Effector CD4-positive, alpha-beta T cell (primary cell): ENCODE measurements at places on chromosomes 4 and X.
A peak's percentile ranks its signal among the peaks of the same experiment; 100 is the strongest.

DNA sequence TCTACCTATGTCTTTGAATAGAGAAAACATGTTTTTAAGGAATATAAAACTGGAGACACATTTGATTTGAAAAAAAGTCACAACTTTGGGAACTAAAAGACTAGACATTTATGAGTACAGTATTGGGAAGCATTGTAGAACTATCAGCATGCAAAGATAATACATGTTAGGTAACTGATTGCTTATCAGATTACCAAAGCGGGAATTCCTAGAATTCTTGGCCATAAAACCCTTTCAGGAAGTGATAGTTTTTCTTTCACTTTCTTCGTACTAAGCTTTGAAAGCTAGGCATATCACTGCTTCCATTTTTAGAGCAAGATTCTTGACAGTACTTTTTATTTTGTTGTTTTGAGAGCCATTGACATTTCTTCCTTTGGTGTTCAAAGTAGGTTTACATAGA, 646.6 kb upstream of the PITX2 start:
- no peak for DNase-seq

DNA sequence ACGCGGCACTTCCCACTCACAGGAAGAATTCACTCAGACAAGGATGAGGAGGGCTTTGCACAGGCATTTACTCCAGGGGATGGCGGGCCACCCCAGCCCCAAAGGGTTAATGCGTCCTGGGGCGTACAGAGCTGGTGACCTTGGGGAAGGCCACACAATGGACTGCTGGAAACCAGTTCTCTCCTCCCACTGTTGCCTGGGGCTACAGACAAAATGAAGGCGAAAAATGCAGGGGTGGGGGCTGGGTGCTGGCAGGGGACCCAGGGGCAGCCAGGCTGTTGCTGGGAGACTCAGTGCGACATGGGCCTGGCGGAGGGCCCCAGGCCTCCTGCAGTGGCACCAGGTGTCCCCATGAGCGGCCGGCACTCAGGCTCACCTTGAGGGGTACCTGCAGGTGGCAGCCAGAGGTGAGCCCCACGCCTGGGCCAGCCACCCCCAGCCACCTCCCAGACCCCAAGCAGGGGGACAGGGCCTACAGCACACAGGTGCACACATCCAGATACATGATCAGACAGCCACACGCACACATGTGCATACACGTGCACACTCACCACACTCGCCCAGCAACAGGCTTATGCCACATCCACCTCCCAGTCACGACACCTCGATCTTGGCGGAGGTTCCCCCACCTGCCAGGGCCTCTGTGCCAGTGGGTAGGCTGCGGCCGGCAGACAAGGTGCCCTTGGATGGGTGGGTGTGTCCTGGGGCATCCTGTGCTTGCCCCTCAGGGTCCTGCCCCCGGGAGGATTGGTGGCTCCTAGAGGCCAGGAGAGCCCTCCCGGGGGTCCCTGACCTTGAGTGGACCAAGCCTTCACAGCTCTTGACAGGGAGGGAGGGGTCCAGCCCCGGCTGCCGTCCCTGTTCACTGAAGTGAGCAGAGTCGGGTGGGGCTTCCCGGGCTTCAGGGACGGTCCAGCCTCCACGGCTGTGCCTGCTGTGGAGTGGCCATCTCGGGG, 13.1 kb downstream of the NAT8L start:
- DNase-seq = no peak

DNA sequence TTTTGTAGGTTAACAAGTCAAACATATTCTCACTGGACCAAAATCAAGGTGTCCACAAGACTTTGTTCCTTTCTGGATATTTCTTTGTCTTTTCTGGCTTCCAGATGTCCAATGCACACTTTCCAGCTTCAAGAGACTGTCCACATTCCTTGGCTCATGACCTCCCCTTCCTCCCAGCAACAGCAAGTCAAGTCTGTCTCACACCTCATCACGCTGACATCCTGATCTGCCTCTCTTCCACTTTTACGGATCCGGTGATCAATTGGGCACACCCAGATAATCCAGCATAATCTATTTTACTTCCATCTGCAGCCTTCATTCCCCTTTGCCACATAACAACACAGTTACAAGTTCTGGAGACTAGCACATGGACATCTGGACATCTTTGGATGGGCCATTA, 9.6 kb downstream of the TIFA start:
- DNase-seq = no peak

- DNase-seq = no peak
These were observed 28.6 kb downstream of the CLNK start for GRCh38 chr4:10655968-10656367.

DNA sequence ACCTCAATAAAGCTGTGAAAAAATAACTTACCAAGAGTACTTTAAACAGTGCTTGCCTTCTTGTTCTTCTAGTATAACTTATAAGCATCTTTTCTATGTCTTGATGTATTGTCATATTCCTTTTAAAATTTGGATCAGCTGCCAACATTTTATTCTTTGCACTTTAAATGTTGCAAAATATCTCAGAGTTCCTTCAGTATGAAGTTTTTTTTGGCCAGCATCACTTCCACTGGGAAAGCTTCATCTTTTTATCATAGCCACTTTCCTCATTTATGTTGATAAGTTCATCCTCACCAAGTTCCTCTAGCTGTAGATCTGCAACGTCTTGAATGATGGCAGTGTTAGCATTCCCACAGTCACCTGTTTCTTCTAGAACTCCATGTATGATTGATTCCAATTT, 24.2 kb downstream of the CXorf58 start:
- DNase-seq = no peak

- no peak for DNase-seq
These were observed 169.7 kb upstream of the SH3RF1 start for GRCh38 chr4:169440446-169440845.

- DNase-seq = no peak
These were observed 253.7 kb upstream of the DDX53 start for GRCh38 chrX:22746081-22746480.

DNA sequence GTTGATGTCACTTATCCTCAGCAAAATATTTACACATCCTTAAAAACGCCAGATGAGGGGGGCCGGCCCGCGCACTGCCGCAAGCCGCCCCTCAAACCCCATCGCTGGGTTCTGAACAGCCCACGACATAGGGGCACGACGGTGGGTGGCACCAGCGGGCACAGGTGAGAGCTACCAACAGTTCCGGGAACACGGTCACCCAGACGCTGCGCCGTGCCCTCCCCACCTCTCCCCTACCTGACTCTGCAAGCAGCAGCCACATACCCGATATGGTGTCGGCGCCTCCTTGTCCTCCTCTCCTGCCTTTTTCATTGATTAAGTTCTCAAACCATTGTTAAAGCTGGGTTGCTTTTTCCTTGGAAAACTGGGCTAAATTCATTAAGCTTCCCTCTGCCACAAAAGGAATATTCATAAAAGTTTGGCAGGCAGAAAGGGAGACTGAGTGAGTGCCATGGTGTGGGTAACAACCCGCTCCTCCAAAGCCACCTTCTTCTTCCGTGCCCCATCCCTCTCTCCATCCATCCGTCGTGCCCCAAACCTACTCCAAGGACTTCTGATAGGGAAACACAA, 1.4 kb downstream of the RAI2 start:
- no peak for DNase-seq

DNA sequence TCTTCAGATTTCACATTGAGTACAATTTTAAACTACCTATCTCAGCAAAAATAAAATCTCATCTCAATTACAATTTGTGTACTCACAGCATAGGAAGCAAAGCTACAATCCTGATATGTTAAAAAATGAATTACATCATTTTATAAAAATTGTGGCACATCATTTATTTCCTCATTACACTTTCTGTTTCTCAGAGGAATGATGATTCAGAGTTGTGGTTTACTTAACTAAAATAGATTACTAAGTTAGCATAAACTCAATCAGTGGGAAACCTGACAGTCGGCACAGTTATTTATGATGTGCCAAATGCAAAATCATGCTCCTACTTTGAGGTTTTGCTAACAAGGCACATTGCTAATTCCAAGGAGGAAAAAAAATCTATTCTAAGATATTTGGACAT, 325.0 kb downstream of the FBXO8 start:
- DNase-seq = no peak

- DNase-seq = peak; percentile 11
These were observed 73.0 kb downstream of the AFF1 start for GRCh38 chr4:87007528-87008446.

GRCh38 chr4:8516061-8516573, 64.1 kb upstream of the GPR78 start:
- no peak for DNase-seq

DNA sequence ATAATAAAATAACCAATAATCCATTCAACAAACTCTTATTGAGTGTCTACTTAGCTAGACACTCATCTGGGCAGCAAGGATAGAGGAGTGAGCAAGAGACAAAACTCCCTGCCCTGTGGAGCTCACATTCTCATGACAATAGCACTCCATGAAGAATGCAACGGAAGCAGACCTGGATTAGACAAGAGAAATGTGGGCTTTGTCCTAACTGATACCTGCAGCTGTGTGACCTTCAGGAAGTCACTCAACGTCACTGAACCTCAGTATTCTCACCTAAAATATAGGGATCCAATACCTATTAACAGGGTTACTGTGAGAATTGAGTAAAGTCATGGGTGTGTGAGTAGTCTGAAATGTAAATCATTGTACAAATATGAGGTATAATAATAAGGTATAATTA, 61.2 kb downstream of the NDNF start:
- no peak for DNase-seq

DNA sequence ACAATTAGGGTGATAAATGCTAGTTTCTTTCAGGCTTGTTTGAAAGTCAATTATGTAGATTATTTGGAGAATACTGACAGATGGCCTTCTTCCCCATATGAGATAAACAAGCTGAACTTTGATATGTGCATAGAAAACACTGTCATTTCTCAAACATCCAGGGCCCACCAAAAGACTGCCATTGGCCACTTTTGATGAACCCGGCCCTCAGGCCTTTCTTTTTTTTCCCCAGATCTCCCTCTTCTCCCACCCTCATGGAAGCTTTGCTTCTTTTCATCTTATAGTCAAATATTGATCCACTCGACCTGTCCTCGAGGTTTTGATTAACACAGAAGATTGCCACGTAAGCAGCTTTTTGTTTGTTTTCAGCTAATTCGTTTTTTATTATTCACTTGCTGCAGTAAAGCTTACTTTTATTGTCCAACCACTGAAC, 377.4 kb downstream of the SMARCA1 start:
- DNase-seq = no peak

GRCh38 chr4:163175971-163176958, 9.6 kb upstream of the NAF1 start:
- no peak for DNase-seq

DNA sequence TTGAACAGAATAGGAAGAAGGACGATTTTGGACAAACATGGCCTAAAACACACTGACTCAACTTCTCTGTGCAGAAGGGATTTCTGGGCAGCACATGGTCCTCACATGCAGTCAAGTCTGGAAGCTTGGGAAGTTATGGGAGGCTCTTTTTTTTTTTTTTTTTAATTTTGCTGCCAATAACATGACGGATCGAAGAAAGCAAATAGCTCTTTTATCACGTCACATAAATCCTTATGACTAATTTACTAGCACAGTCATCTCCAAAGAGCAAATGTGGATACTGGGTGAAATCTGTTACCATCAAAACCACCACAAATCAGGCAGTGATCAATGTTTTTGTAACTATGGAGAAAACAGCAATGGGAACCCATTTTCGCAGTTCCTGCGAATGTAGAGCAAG, 193.3 kb upstream of the FAM9B start:
- no peak for DNase-seq

DNA sequence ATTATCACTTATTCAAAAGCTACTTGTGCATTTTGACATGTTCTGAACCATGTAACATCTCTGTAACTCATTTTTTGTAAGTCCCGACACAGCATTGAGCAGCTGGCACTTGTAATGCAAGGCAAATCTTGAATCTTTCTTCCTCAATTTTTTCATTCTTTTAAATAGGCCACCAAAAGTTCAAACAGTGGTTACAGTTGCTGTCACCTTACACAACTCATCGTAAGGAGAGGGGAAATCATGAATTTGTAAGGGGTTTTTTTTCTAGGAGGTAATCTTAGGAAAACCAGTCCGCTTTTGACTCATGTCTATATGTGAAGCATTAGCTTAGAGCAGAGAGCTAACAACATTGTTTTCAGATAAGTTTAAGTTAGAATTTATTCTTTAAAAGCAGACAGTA, 124.5 kb downstream of the PDLIM5 start:
- DNase-seq = no peak

GRCh38 chr4:59539401-59539800, 1660.7 kb upstream of the ADGRL3 start:
- DNase-seq = no peak

- no peak for DNase-seq
These were observed 38.6 kb upstream of the CEP135 start for GRCh38 chr4:55910140-55910539.

GRCh38 chr4:56080384-56080783, 131.6 kb downstream of the CEP135 start:
- DNase-seq = no peak

- no peak for DNase-seq
These were observed 54.8 kb downstream of the PAGE2 start for GRCh38 chrX:55143621-55144020.

- DNase-seq = no peak
These were observed 57.0 kb upstream of the PROM1 start for GRCh38 chr4:16140879-16141249.

GRCh38 chr4:102843938-102844337, 16.6 kb upstream of the UBE2D3 start:
- no peak for DNase-seq

DNA sequence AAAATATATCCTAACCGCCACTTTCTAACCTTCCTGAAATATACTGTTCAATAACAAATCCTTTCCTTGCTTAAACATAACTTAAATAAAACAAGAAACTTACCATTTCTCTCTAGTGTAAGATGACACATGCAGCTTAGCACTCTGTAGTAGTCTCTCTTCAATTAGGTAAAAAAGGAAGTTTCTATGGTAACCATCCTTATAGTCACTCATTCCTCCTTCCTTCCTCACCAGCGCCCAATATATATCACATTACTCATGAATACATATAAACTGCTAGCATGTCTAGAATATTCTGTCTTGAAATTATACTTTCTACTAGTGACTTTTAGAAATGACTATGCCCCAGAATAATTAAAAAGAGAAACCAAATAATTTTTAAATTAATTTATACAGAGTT, 112.2 kb downstream of the SNCA start:
- no peak for DNase-seq

- DNase-seq = peak; percentile 20
These were observed 1.7 kb downstream of the TMEM131L start for GRCh38 chr4:153467897-153468262.

DNA sequence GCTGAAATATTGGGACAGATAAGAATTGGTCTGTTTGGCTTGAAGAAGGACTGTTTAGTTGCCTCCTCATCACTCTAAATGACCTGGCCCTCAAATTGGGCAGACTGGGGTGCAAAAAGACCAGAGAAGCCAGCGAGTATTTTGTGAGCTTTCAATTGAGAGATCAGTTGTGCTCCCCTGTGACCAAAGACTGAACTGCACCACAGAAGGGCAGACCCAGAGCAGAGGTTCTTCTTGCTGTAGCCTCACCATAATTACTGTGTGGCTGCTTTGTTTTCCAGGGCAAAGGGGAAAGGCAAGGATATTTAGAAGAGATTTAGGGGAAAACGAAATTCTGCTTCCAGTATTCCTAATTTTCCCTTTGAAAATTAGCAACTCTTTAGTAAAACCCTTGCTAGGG, 104.0 kb upstream of the MBNL3 start:
- DNase-seq = no peak
